ENCODE measurements at places on chromosomes 5 and 9.

DNA sequence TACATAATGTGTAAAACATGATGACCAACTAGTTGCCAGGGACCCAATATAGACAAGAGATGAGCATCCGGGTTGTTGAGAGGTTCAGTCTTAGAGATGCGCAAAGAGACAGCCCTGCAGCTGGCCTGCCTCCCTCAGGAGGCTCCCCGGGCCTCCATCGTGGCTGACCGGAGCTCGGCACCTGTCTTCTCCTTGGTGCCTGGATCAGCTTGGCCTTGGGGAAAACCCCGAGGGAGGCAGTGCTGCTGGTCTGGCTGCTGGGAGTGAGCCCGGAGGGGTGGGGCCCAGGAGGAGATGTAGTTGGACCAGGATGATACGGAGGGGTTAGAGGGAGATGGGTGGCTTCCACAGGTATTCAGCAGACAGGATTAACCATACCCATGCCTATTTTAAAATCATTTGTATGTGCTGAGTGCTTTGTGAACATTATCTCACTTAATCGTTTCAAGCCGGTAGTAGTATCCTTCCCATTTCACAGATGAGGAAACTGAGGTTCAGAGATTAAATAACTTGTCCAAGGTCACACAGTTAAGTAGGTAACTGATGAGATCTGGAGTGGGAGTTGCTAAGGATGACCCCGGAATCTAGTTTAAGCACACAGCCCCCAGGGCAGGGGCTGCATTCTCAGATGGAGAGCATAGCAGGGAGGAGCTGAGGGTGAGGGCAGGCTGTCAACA is 173.8 kb downstream of the COL23A1 start:
- DNase-seq = no peak

- no peak for DNase-seq
These were observed 189.5 kb upstream of the TYRP1 start for GRCh38 chr9:12503606-12504122.

- no peak for DNase-seq
These were observed at the start of gene RASEF for GRCh38 chr9:83062651-83063527. TSS of gene RASEF (minus strand) at chr9:83063142. CDS start at chr9:83062867, 275 bp downstream.

- DNase-seq = no peak
These were observed at the start of gene SOWAHA for GRCh38 chr5:132812781-132813598. TSS of gene SOWAHA (plus strand) at chr5:132813302. CDS start at chr5:132813622, 320 bp downstream.

DNA sequence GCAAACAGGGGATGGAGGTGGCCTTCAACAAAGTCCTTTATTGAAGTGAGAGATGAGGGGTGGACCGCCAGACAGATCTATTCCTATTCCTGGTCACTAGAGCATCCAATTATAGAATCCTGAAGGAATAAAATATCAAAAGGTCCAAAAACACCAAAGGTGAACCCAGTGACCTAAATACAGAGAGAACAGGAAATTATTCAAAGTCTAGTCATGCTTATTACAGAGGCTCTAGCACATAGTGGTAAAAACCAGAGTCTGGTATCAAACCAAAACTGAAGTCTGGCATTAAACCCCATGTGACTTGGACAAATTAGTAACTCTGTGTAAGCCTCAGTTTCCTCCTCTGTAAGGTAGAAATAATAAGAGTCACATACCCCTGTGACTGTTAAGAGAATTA is 100.5 kb upstream of the SNX2 start:
- no peak for DNase-seq

GRCh38 chr9:133355881-133356357 is 368 bp downstream of the SURF1 start:
- DNase-seq = no peak

Data from BJ (cell line).